ENCODE measurements at places on chromosomes 2 and 18. TPM values are rescaled to one million over a fixed set of nuclear protein-coding genes. Genes with fewer than 3 reads are reported as not detected.

- no peak for DNase-seq
These were observed 90.5 kb downstream of the ASAP2 start for GRCh38 chr2:9297156-9297555.

DNA sequence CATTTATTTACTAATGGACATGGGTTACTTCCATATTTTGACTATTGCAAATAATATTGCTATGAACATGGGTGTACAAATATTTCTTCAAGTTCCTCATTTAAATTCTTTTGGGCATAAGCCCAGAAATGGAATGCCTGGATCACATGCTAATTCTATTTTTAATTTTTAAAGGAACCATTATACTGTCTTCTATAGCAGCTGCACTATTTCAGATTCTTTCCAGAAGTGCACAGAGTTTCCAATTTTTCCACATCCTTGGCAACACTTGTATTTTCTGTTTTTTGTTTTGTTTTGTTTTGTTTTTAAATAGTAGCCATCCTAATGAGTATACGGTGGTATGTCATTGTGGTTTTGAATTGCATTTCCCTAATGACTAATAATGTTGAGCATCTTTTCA, 8.5 kb upstream of the RALBP1 start:
- no peak for DNase-seq

GRCh38 chr2:207871506-207871905, 101.8 kb upstream of the FZD5 start:
- no peak for DNase-seq

DNA sequence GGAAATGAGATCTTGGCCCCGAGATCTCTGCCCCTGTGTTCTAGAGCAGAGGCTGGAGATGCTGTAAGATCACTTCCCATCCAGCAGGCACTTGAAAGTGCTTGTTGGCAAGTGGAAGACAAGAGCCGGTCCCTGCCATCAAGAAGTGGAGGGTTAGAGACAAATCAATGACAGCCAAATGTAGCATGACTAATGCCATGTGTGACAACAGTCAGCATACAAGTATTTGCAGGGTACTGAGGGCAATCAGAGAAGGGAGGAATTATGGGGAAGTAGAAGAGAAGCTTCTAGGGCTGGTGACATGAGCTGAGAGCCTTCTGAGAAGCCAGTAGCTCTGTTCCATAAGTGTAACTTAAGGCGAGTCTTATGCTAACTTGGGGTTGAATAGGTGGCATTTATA, 58.6 kb downstream of the TMEM17 start:
- no peak for DNase-seq

DNA sequence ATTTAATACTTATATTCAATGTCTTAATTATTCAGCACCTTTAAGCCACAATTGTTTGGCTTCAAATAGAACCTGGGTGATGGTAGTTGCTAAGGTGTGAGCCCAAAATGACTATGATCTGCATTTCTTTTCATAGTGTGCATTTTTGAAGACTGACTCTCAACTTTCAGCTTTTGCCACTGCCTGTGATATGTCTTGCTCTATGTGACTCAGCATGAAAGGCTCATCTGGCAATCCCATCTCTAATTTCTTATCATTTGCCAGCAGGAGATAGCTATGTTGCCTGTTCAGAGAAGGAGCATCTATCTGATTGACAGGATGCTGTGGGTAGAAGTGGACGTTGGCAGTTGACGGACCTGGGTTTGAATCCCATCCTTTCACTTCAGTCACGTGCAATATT, 34.5 kb upstream of the CCDC93 start:
- DNase-seq, result no peak

DNA sequence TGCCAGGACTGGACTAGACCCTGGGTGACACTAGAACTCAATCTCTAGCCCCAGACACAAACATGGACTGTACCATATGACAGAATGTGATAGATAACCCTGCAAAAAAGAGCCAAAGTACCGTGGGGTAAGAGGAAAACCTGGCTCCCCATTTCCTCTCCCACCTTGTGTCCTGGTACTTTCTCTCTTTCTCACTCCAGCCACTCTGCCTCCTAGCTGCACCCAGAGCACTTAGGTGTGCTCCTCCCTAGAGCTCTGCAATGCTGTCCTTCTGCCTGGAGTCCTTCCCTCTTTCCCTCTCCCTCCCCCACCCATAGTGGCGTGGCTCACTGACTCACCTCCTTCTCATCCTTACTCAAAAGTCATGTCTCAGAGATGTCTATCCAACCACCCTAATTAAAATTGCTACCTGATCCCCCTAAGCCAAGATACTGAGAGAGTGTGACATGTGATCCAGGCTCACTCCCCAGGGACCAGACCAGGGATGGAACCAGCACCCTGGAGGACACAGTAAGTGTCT, 171.3 kb downstream of the LOXHD1 start:
- DNase-seq, result no peak

- DNase-seq, result no peak
These were observed 34.5 kb downstream of the RPL31 start for GRCh38 chr2:101036562-101036961.

GRCh38 chr2:150608341-150608740, 120.9 kb upstream of the RND3 start:
- DNase-seq, result no peak

- DNase-seq, result no peak
These were observed 164.1 kb downstream of the GLI2 start for GRCh38 chr2:120899771-120900170.

- DNase-seq, result no peak
These were observed 21.9 kb downstream of the INO80D start for GRCh38 chr2:206064077-206064476.

GRCh38 chr2:20282916-20283592, 58.1 kb upstream of the SDC1 start:
- no peak for DNase-seq

GRCh38 chr2:229372207-229372606, 101.1 kb upstream of the PID1 start:
- DNase-seq, result no peak

- DNase-seq, result no peak
These were observed 27.1 kb downstream of the ZNF532 start for GRCh38 chr18:58891776-58892175.

DNA sequence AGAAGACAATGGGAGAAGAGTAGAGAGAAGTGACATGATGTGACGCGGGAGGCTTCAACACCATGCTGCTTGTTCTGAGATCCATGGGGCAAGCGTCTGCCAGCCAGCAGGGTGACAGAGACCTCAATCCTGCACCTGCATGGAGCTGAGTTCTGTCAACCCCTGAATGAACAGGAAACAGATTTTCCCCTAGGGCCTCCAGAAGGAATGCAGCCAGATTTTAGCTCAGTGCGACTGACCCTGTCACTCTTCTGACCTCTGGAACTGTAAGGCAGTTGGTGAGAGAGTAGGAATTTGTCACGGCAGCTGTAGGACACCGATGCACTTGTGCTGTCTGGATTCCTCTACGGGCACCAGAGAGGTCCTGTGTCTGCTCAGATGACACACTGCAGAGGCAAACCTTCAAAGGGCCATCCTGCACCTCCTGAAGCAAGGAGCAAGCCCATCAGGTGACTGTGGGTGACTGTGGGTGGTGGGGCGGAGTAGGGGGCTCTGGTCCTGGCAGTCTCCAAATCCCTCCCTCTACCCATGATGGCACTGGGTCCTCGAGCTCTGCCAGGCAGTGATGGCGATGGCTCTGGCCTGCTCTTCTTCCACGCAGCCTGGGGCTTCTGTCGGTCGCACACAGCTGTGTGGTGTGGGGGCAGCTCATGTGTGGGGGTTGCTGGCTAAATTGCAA, 194.3 kb upstream of the TWIST2 start:
- no peak for DNase-seq

DNA sequence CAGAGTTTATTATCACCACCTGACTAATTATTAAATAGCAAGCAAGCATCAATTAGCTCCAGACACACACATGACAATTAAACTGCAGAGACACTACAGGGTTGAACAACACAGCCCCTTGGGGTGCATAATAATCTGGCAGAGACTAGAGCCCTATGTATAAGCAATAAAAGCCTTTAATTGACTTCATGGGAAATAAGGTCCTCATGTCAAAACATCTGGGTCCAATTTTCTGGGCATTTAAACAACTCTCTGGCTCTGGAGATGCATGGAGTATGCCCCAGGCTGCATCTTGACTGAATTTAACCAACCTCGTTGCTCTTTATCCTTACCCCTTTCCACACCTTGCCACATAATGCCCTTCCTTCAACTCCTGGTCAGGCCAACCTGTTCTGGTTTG, 270.7 kb upstream of the THUMPD2 start:
- DNase-seq, result no peak

DNA sequence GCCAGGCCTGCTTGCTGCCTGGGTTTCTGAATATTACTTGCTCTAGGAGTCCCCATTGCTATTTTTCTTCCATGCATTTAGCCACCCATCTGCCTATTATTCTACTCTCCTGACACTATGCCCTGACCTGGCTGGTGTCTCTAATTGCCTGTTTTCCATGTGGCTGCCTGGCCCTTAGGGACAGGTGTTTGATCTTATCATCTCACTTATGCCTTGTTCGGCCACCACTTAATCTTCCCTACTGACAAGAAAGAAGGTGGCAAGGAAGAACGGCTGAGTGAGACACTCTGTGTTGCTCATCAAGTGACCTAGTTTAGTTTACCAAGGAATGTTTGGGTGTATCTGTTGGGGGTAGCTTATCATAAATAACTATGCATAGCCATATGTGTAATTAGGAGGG, 50.4 kb upstream of the RAPH1 start:
- no peak for DNase-seq

DNA sequence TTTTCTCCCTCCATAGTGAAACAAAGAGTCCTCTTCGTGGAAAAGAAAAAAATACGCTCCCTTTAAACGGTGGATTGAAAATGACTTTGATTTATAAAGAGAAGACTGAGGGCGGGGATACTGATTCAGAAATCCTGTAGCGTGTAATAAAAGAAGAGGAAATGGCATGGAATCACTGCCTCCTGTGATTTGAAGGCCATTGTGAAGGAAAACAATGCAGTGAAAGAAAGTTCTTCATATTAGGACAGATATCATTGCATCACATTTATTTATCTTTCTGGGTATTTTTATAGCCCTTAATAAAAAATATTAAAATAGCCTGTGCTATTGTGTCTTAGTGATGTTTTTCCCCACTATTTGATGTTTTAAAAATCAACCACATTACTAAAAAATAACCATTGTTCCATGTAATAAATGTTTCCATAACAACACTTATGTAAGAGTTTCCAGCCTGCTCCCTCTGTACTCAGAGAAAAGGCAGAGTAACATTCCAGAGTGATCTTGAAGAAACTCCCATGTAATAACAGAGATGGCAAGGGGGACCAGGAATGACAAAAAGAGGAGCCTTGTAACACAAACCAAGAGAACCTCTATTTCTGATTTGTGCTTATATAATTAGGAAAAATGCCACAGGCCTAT, 8.0 kb downstream of the MRPL33 start:
- DNase-seq, result no peak

- DNase-seq, result no peak
These were observed 133.9 kb downstream of the ZNF532 start for GRCh38 chr18:58998401-58999203.

- DNase-seq, result no peak
These were observed 231.7 kb upstream of the FOSL2 start for GRCh38 chr2:28160986-28161425.

GRCh38 chr2:15127301-15127700, 433.8 kb downstream of the NBAS start:
- DNase-seq, result no peak

DNA sequence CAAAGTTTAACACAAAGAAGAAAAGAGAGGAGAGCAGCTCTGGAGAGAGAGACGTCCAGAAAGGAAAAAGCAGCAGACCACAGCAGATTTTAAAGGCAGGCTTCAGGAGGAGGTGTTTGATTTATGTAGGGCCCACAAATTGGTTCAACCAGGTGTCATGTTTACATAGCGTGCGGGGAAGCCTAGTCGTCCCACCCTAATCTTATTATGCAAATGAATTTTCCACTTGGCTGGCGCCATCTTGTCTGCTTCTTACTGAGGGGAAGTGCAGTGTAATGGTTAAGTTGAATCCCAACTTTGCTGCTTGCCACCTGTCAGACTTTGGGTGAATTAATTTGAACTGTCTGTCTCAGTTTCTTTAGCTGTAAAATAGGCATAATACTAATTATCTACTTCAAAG, 282.4 kb upstream of the CYRIA start:
- DNase-seq, result no peak

- DNase-seq, result no peak
These were observed 151.4 kb downstream of the TNS1 start for GRCh38 chr2:217851191-217852020.

DNA sequence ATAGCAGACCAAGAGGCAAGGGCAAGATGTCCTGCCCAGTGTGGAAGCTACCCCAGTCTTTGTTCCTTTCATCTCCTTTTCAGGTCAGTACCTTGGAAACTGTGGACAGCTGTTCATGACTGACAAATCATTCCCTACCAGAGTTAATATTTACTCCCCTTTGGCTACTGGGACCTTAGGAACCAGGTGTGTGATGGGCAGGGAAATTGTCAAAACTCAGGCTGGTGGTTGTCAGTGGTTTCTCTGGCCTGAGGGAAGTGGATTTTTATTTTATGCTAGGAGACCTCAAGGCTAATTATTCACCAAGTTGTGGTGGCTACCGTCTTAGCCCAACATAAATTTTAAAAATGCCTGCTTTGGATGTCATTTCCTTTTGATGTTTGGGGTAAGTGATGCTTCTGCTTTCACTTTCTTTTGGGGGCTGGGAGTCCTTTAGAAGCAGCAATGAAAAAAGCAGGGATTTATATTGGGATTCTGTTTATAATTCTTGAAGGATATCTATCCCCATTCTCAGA, 119.3 kb downstream of the SETBP1 start:
- DNase-seq, result no peak

- DNase-seq, result no peak
These were observed 98.6 kb downstream of the BABAM2 start for GRCh38 chr2:27989149-27989548.

DNA sequence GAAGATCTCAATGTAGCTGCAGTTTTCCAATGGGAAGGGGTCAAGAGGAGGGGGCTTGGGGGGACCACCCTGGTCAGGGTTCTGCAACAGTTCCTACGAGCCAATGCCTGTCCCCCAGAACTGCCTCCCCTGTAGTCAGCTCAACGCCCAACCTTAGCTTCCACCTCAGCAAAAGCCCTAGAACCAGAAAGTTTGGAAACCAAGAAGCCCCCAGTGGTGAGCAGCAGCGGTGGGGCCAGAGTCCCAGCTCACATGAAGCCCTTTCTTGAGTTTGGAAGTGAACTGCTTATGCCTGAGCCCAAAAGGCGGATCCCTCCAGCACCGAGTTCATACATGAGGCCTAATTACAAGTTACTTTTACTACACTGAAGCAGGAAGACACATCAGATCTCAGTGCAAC, 162.4 kb downstream of the HDAC4 start:
- no peak for DNase-seq

The FAM237A gene
- total RNA-seq, result not detected

The WDR35 gene
- 6.2 TPM for total RNA-seq

The METTL21A gene
- 25.6 TPM for total RNA-seq

The GPR39 gene
- total RNA-seq, result not detected

The ABHD1 gene
- 0.39 TPM for total RNA-seq

The CCL20 gene
- 7.9 TPM for total RNA-seq

The IL36A gene
- not detected for total RNA-seq

The ANKRD29 gene
- 0.21 TPM for total RNA-seq

The UGT1A8 gene
- not detected for total RNA-seq

The ANKRD30BL gene
- total RNA-seq, result not detected

The ATP6V1C2 gene
- not detected for total RNA-seq

The LGALSL gene
- 2.2 TPM for total RNA-seq
